KBM-7 (cell line): ENCODE measurements at places on chromosomes 4 and X.

DNA sequence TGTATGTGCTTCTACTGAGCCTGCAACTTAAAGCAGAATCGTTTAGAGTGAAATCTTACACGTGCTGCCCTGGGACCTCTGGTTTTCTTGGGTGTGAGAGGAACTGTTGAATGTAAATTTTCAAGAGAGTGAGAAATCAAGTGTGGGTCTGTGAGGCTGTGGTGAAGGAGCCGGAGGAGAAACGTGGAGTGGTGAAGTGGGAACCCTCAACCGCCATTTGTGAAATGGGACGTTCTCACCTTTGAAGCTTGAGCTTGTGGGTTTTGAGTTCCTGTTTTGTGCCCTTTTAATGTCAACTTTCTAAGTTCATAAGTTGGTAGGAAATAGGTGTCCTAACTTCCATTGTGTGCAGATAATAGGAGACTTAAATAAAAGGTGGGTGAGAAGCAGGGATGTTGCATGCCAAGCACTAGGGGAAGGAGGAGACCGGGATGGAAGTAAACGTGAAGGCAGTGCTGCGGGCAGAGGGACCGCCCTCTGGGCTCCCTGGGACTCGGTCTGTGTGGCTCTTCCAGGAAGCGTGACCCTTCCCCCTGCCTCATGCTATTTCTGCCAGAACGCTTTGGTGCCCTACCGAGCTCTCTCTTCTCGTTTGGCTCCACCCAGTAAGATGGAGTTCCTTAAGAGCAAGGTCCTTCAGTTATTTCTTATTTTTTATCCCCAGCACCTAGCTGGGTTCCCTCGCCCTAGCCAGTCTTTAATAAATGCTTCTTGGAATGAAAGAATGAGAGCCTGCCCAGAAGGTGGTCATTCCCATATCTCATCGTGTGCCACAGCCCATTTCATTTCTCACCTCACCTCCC lies 56.0 kb downstream of the TMEM131L start:
- DNase-seq = peak; percentile 84

- DNase-seq = no peak
Observed at GRCh38 chrX:8684201-8684965, 47.6 kb downstream of the ANOS1 start.

- DNase-seq = no peak
Observed at GRCh38 chrX:16845686-16846085, 24.5 kb downstream of the RBBP7 start.

GRCh38 chr4:138953961-138954371 lies 61.6 kb upstream of the NOCT start:
- no peak for DNase-seq

DNA sequence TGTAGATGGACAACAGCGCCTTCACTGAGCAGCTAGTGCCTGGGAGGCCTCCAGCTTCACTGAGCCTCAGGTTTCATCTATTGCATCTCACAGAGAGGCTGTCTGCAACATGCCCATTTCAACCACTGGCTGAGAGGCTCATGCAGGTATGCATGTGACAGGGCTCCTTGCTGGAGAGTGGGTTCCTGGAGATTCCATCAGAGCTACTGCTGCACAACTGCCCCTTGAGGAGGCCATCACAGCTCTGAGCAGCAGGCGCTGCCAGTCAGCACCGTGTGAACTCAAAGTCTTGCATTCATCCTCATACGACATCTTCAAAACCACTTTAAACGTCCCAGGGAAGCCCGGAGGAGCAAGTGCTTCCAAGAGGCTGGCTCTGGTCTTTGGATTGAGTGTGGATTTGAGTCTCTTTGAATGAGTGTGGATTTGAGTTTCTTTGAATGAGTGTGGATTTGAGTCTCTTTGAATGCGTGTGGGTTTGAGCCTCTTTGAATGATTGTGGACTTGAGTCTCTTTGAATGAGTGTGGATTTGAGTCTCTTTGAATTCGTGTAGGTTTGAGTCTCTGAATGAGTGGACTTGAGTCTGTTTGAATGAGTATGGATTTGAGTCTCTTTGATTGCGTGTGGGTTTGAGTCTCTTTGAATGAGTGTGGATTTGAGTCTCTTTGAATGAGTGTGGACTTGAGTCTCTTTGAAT lies 8.7 kb downstream of the P2RY8 start:
- no peak for DNase-seq
